ENCODE measurements at places on chromosomes 4 and X.

DNA sequence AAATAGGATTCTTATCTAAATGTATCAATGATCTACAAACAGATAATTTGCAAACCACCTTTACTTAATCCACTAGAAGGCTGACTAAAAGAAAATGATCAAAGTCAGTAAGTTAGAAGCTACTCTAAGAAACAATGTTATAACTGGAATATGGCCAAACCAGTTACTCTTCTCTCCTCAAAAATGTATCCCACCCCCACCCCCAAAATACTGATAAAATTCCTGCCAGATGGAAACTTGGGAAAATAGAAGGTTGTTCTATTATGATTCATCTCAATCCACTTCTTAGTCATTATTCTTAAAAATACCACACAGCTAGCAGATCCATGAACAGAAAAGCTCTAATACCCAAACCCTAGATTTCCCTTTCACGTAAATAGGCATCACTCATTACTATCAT, 206.4 kb downstream of the KLHL13 start:
- no peak for DNase-seq

DNA sequence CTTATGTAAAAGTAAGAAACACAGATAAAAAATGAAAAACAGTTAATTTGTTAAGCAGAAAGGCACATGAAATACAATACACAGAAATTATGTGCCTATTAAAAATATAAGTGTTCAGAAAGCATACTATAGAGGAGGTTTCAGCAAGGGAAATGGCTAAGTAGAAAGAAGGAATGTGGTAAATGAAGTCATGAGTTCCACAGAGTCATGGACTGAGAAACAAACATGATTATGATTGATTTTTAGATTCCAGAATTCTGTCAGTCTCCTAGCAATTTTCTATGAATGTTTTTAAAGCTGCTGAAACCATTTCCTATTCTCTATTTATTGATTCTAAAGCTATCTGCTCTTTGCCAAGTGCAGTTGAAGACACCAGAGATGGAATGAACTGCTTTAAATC, 1398.4 kb downstream of the ARAP2 start:
- DNase-seq, result no peak

DNA sequence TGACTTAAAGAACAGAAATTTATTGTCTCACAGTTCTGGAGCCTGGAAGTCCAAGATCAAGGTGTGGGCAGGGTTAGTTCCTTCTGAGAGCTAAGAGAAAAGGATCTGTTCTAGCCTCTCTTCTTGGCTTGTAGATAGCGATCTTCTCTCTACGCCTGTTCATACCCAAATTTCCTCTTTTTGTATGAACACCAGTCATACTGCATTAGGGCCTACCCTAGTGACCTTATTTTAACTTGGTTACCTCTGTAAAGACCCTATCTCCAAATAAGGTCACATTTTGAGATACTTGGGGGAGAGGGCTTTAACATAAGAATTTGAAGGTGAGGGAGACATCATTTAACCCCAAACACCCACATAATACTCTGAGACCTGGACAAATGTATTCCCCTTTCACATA, 55.6 kb upstream of the SPP1 start:
- no peak for DNase-seq

DNA sequence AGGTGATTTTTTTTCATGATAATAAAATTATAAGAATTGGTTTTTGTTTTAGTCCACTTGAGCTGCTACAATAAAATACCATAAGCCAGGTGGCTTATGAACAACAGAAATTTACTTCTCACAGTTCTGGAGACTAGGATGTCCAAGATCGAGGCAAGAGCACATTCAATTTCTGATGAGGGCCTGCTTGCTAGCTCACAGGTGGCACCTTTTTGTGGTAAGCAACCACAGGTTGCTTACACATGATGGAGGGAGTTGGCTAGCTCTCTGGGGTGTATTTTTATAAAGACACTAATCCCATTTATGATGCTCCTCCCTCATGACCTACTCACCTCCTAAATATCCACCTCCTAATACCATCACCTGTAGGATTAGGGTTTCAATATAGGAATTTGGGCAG, 1248.5 kb upstream of the TENM3 start:
- DNase-seq, result no peak

- no peak for DNase-seq
Observed at GRCh38 chrX:47664737-47665136, 5.8 kb upstream of the UXT start.

GRCh38 chr4:170004651-170005295, 21.4 kb downstream of the MFAP3L start:
- DNase-seq, result no peak

DNA sequence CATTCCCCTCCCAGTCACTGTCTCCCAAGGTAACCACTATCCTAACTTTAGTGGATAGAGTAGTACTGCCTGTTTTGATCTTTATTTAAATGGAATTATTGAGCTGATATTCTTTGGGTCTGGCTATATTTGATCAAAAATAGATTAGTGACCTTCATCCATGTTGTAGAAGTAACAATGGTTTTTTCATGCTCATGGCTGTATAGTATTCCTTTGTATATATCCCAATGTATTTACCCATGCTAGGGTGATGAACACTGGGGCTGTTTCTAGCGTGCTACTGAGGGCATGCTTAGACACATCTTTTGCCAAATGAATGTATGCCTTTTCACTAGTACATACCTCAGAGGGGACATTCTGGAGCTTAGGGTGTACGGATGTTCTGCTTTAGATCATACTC, 10.1 kb upstream of the MAGEA8 start:
- no peak for DNase-seq

- DNase-seq, result no peak
Observed at GRCh38 chr4:18127030-18127429, 105.5 kb upstream of the LCORL start.

GRCh38 chr4:26909369-26909768, 48.7 kb downstream of the STIM2 start:
- DNase-seq, result no peak

DNA sequence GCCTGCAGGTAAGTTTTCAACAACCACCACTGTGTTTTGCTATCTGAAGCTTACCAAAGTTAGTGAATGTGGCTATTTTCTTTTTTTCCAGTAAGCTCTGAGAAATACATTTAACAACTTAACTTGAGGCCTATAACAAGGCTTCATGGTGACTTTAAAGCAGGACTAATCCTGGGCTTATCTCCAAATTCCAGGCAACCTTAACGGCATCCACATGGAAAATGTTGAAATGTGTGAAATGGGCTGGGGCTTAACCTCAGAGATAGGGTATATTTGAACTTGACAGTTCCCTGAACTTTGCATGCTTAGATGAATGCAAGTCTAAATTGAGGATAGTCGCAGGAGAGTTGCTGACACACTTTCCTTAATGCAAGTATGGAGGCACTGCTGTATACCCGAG, 539.2 kb downstream of the GALNTL6 start:
- no peak for DNase-seq

GRCh38 chrX:18674417-18674787, 2.5 kb upstream of the RS1 start:
- peak; percentile 1 for DNase-seq

DNA sequence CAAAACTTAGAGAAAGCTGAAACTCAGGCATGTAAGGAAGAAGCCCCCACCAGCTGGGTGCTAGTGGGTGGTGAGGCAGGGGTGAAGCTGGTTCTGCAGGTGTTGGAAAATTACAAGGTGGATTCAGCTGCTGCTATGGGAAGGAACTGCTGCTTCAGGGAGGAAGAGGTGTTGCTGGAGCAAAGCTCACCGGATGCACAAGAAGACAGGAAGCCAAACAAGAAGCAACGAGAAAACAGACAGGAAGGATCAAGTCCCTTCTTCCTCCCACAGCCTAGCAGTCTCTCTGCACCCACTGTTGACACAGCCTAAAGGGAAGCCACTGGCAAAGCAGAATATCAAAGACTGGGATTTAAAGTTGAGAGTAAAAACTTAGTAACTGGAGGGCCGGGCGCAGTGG, 100.2 kb upstream of the JADE1 start:
- no peak for DNase-seq

DNA sequence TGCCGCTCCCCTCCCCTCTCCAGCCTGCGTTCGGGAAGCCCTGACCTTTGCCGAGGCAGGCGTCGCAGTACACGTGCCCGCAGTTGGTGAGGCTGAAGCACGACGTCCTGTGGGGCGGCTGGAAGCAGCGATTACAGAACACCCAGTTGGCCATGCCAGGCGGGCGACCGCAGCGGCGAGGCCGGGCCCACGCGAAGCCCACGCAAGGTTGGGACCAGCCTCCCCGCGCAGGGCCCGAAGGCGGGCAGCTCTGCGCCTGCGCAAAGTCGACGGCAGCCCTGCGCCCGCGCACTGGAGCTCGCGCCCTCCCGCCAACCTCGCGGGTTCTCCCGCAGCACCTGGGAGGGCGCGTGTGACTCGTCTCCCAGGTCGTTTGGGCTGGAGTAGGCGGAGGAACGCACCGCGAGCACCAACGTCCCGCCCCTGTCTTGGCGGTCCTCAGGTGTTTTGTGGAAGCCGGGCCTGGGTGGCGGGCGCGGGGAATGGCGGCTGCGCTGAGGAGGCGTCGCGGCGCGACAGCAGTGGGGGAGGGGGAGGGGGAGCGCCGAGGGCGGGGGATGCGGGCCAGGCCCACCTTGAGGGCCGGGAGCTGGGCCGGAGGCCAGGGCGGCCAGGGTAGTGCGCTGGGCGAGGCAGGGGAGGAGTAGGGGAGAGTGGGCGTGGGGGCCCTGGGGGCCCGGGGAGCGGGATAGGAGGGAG, at the start of gene RNF212:
TSS of gene RNF212 (minus strand) at position 254 of the 699 bp plus-strand sequence. CDS start at position 154, 100 bp downstream.
- DNase-seq, result no peak
